ENCODE measurements at places on chromosomes 5 and 9. TPM values are rescaled to one million over a fixed set of nuclear protein-coding genes. Genes with fewer than 3 reads are reported as not detected.

GRCh38 chr9:80732506-80732905 is 956.8 kb downstream of the TLE1 start:
- H3K4me3 ChIP-seq: no peak overlapping the region
- H3K36me3 ChIP-seq: no peaks in the 10 kb centered on the region
- H3K27ac ChIP-seq: no peak overlapping the region
- no peaks in the 10 kb centered on the region for H3K27me3 ChIP-seq
- no peaks in the 10 kb centered on the region for H3K4me1 ChIP-seq

- no peak for DNase-seq
- no peaks in the 10 kb centered on the region for H3K36me3 ChIP-seq
- no peaks in the 10 kb centered on the region for H3K27me3 ChIP-seq
Observed at GRCh38 chr9:130830231-130830760, 4.8 kb upstream of the ABL1 start.

GRCh38 chr9:37976714-37977477 is 73.0 kb upstream of the SLC25A51 start:
- no peak for DNase-seq
- H3K4me3 ChIP-seq: no peak overlapping the region
- no peaks in the 10 kb centered on the region for H3K27me3 ChIP-seq
- H3K27ac ChIP-seq: no peak overlapping the region
- peaks cover 4% of the 10 kb centered on the region for H3K36me3 ChIP-seq

DNA sequence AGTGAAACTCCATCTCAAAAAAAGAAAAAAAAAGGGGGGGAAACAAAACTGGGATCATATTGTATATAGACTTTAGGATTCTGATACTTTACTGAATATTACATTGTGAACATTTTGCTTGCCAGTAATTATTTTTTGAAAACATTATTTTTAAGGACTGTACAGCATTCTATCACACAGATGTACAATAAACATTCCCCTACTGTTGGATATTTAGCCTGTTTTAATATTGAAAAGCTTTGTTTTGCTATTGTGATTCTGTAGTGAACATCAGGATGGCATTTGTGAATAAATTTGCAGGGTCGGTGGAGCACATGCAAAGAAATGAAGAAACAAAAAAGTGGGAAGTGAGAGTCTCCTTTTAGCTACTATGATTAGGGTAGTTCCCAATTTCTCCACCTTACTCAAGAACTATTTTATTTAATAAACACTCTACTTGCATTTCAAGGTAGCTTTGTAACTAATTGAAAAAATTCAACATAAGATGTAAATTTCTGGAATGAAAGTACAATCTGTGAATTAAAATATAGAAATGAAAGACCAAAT is 18.7 kb downstream of the RASGRF2 start:
- no peak overlapping the region for H3K27ac ChIP-seq
- no peaks in the 10 kb centered on the region for H3K36me3 ChIP-seq
- no peaks in the 10 kb centered on the region for H3K4me1 ChIP-seq
- DNase-seq: no peak

Gene GABRA6
- total RNA-seq: not detected

Gene C5orf52
- not detected for total RNA-seq
